NCI-H2081 (cell line): ENCODE measurements at places on chromosomes 12 and 14.
A peak's percentile ranks its signal among the peaks of the same experiment; 100 is the strongest.

- no peak for DNase-seq
Observed at GRCh38 chr12:101165319-101165718, 44.7 kb downstream of the SLC5A8 start.

DNA sequence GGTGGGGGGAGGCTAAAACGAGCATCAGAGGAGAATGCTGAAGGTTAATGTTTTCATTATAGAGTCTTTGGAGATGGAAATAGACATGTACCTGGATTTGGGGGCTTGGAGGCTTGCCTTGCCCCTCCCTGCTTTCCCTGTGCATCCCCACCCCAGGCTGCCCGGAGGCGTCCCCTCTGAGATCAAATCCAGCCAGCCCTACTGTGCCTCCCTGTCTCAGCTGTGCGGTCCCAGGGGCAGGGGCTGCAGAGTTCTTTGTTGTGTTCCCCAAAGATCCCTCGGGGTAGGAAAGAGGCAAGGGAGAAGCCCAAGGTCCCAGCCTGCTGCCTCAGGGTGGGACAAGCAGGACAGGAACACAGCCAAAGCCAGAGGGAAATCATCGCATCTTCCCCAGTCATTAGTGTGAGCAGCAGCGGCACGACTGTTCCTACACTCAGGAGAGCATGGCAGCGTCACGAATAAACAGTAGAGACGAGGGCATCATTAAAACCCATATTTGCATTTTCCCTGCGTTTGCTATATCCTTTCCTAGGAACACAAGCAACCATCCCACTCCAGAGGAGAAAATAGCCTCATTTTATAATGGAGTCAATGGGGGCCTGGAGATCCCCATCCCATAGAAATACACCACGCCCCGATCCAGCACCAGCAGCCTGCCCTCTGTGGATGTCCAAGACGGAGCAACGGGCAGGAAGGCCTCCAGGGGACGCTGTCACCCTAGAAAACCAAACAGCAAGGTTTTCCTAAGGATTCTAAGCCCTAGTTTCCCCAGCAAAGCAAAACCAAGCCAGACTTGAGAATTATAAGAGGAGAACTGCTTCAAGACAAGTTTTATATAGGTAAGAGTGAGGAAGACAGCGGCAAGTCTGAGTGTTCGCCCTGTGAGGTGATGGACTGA, 32.4 kb downstream of the ANO2 start:
- no peak for DNase-seq

GRCh38 chr12:53538209-53538689, 31.0 kb upstream of the NPFF start:
- DNase-seq = peak; percentile 23

GRCh38 chr12:59928416-59928815, 332.6 kb downstream of the SLC16A7 start:
- DNase-seq = no peak

DNA sequence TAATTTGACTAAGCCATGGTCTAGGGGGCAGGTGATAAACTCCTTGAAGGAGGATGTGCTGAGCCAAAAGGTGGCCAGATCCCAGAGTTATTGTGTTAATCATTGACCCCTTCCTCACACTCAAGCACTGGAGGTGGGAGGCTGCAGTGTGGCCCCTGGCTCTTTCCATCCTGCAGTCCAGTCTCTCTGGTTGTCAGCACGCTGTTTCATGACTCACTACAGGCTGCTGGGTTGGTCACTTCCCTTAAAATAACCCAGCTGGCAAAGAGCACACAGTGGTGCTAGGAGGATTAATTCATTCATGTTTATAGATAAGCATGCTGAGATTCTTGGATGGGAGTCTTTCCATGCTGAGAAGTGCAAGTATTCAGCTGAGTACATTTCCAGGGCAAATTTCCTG, 228.9 kb downstream of the ANO2 start:
- DNase-seq = no peak

DNA sequence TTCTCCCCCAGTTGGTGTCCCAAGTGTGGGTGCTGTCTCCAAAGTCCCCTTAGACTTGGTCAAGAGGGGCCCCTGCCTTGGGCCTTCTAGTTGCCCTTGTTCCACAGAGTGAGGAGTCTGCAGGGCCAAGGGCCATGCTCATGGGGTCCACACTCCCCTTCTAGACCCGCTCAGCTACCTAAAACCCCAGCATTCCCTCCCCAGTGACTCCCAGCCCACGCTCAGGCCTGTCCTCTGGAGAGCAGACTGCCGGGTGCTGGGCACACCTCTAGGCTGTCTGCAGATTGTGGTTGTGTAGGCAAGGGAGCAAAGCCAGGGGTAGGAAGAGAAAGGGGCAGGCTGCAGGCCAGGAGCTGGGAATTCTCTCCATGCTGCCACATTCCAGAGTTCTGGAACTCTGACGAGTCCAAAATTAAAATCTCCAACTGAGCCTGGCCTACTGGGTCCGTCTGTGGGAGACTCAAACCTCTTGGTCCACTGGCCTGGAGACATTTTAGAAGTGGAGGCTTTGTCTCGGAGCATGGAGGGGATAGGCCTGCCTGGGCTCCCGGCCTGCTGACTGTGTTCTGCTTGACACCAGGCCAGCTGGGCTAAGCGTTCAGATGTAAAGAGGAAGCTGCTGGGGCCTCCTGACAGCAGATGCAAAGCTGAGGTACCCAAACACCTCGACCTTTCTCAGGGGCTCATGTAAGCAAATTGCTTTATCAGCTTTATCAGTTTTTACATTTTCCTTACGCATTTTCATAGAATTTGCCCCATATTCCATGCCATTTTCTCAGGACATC, 13.7 kb upstream of the KRT5 start:
- no peak for DNase-seq

DNA sequence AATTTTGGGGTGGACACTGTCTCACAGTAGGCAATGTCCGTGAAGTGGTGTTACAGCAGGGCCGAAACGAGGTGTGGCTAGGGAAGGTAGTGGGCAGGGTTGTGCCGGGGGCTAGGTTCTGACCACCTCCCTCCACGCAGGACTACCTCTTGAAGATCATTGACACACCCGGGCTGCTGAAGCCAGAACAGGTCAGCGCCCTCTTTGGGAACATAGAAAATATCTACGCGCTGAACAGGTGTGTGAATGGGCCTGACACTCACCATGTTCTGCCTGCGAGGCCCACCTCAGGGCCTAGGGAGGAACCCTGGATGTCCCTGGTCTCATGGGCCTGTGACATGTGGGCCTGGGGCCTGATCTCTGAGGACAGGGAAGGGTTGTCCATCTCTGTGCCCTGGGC, 24.6 kb downstream of the PLEKHG3 start:
- no peak for DNase-seq

DNA sequence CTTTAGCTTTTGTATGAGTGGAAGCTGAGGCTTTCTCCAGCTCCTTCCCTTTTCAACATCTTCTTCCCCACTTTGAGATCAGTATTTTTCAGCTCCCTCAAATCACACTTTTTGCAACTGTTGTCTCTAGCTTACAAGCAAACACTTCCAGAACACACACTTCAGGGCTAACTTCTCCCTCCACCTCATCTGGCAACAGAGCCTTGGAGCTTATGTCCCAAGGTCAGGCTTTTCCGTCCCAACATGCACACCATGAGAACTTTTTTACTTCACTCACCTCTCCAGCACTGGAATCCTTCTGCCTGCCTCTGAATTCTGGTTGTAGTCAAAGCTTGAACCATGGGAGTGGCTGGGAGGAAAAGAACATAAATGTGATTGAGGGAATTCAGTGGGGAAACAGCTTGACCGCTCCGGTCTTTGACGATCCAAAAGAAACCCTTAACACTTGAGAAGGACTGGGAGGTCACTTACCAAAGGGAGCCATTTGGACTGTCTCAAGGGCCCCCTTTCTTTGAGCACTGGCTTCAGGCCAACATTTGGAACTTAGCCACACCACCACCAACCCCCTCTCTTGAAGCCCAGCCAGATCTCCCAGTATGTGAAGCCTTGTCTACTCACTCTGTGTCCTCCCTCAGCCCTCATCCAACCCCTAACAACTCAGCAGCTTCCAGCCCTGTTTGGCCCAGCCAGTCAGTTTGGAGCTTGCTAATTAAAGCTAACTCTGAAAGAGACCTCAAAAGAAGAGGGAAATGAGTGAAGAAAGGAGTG, 3.9 kb upstream of the BLOC1S1 start:
- DNase-seq = no peak
